Pulmonary artery endothelial cell (primary cell): ENCODE measurements at places on chromosomes 2 and 18. TPM values are rescaled to one million over a fixed set of nuclear protein-coding genes. Genes with fewer than 3 reads are reported as not detected.

GRCh38 chr2:65565681-65566080 is 133.3 kb upstream of the SPRED2 start:
- no peak for DNase-seq

Gene GATA6
- total RNA-seq = 10.5 and 11.9 TPM in 2 replicates

- DNase-seq = peak; percentile 87
Observed at GRCh38 chr2:117856415-117857210, 42.1 kb downstream of the DDX18 start.

- no peak for DNase-seq
Observed at GRCh38 chr2:71285706-71286105, 45.9 kb upstream of the ZNF638 start.

DNA sequence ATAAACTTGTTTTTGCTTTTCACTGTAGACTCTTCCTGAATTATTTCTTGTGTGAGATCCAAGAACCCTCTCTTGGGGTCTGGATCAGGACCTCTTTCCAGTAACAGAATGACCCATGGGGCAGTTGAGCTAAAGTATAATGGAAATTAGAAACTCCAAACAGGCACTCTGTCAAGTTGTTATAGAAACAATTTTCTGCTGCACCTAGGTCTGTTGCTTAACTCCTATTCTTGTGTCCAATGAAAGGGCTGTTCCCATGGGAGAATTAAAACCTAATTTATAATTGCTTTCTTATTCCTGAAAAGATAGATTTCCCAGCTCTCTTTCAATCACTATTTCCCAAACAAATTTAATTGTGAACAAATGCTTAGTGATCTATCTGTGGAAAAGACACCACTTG is 1341.3 kb upstream of the PIK3C3 start:
- DNase-seq = no peak

Gene REG1A
- not detected in 2 replicates for total RNA-seq

DNA sequence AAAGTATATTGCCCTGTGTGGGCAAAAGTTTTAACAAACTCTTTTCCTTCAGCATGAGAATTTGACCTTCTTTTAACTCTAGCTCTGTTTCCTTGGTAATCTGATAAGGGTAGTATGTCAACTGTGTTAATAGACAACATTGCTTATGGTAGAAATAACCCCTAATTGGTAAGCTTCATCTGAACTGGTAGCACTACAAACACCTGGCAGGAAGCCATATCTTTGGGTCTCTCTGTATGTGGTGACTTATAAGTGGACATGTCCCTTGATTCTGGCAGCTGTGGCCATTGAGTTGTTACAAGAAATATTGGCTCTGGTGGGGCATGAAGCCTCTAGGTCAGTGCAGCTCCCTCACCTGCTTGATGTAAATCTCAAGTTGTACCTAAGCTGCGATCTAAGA is 46.9 kb downstream of the MBD5 start:
- DNase-seq = no peak

DNA sequence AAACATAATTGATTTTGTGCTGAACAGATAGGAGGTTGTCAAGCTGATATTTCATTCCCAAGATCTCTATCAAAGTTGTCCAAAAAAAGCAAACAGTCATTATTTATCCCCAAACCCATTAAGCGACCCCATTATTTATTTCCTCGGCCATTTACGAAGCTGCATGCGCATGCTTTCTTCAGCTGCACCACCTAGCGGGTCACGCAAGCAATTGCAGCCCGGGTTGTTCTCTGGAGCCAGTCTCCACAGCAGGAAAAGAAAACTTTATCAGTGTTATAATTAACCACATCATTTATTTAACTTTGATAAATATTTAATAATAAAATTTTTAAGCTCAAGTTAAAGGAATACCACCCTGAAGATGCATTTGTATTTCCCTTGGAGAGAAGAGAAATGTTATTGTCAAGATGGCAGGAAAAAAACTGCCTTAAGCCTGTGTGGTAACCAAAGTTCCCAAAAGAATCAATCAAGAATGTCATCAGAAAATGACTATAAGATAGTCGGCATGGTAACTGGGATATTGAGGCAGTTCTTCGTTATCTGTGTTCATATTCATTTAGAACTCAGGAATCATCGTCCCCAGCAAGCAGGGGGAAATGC is 304.7 kb downstream of the FBXO15 start:
- DNase-seq = no peak

GRCh38 chr18:34726286-34727004 is 16.3 kb downstream of the DTNA start:
- DNase-seq = no peak

DNA sequence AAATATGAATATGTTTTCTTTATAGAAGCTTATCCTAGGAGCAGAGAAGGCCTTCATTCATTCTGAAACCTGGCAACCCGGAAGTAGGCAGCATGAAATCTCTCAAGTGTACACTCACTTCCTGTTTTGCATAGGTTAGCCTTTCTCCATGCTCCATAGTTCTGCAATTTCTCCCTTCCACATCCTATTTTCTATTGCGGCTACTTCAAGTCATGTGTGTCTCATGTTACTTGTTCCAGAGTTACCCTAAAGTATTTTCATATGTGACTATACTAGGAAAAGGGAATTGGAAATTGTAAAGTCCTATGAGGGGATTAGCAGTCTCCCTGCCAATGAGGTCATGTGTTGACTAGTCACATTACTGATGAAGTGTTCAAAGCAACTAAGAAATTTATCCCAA is 320.6 kb downstream of the NCKAP5 start:
- no peak for DNase-seq

Gene LYPD6B
- total RNA-seq = not detected in 2 replicates
